Stimulated activated CD4-positive, alpha-beta T cell treated with anti-CD3 and anti-CD28 coated beads, Interleukin-12 subunit alpha, Interleukin-12 subunit beta, amount 100 ng/mL, for 24 hours (primary cell): ENCODE measurements at places on chromosomes 13 and 19.

DNA sequence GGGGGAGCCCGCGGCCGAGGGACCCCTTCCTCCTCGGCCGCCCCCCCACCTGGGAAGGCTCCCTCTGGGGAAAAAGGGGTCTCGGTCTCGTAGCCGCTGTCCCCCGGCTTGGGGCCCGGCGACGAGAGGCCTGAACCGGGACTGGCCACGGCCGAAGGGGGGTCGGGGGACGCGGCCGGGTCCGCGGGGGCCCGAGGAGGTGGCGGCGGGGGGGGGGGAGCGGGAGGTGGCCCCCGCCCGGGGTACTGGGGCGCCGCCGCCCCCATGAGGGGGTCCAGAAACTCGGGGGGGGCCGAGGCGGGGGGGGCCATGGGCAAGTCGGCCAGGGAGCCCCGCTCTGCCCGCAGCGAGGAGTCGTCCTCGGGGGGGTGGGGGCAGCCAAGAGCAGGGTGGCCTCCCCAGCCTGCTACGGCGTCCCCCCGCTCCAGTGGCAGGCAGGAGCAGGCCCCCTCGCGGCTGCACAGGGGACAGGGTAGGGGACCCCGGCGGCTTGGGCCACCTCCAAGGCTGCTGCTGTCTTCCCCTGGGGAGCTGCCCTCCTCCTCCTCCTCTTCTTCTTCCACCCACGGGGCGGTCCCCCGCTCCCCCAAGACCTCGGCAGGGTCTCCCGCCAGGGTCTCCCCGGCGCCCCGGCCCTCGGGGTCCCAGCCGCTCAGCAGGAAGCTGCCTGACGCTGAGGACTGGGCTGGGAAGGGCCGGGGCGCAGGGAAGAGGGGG, 12.9 kb downstream of the LMTK3 start:
- DNase-seq = no peak

GRCh38 chr13:29507356-29507755, 88.1 kb downstream of the SLC7A1 start:
- no peak for DNase-seq

GRCh38 chr13:75760131-75761021, 124.2 kb downstream of the LMO7 start:
- no peak for DNase-seq

DNA sequence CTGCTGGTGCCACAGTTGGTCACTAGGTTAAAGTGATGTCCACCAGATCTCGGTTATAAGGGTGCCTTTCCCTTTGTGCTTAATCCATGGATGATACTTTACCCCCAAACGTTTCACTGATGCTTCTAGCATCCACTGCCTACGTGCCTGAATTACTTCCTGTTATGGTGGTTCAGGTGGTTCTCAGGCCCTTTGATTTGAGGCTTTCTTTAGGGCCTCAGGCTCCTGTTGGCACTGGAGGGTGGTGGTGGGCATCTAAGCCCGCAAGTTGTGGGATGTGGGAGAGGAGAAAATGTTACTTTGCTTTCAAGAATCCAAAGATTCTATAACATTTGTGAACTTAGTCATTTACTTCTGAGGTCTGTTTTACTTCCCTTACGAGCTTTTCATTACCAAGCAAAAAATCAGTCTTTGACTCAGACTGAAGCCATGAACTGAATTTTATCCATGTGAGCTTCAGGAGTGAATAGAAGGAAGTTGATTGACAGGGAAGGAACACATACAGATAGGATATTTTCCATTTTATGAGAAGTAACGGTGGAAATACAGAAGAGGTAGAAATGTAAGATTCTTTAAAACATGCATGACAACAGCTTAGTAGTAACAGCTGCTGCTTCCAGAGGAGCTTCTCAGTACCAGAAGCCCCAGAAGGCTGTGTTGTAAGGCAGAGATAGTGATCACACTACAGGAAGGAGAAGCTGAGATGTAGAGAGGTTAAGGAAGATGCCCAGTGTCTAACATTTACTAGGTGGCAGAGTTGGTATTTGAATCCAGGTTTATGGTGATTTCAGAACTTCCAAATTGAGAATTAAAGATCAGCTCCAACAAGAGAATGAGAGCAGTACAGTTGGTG, 65.0 kb downstream of the ARHGEF7 start:
- no peak for DNase-seq

DNA sequence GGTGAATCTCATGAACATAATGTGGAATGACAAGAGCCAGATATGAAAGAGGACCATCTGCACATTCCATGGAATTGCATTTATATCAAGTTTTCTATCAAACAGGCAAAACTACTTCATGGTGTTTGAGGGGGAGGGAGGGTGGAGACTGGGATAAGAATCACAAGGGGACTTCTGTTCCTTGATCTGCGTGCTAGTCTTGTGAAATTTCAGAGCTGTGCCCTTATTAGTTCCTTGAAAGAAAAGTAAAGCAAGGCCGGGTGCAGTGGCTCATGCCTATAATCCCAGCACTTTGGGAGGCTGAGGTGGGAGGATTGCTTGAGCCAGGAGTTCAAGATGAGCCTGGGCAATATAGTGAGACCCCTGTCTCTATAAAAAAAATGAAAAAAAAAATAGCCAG, 30.2 kb upstream of the CEBPG start:
- DNase-seq = no peak

DNA sequence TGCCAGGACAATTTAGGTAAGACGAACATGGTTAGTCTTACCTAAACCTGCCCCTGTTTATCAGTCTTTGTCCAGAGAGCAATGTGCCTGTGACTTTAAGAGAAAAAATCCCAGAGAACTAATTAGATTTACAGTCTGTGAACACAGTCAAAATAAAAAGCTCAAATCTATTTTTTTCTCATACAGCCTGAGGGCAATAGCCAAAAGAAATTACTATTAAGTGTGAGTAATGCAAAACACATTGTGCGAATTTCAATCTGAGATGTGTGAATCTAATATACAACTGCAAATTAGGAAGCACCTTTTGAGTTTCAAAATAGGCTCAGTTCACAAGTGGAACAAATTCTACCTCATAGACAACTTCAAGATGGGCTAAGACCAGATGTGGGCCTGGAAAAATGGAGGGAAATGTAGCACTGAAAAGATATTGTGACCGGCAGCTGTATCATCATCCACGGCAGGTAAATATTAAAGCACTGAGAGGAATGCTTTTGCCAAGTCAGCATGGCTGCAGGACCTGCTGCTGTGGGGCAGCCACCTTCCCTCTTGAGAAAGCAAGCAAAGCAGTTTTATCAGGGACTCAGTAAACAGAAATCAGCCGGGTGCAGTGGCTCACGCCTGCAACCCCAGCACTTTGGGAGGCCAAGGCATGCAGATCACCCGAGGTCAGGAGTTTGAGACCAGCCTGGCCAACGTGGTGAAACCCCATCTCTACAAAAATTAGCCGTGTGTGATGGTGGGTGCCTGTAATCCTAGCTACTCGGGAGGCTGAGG, 114.8 kb downstream of the KATNAL1 start:
- no peak for DNase-seq

DNA sequence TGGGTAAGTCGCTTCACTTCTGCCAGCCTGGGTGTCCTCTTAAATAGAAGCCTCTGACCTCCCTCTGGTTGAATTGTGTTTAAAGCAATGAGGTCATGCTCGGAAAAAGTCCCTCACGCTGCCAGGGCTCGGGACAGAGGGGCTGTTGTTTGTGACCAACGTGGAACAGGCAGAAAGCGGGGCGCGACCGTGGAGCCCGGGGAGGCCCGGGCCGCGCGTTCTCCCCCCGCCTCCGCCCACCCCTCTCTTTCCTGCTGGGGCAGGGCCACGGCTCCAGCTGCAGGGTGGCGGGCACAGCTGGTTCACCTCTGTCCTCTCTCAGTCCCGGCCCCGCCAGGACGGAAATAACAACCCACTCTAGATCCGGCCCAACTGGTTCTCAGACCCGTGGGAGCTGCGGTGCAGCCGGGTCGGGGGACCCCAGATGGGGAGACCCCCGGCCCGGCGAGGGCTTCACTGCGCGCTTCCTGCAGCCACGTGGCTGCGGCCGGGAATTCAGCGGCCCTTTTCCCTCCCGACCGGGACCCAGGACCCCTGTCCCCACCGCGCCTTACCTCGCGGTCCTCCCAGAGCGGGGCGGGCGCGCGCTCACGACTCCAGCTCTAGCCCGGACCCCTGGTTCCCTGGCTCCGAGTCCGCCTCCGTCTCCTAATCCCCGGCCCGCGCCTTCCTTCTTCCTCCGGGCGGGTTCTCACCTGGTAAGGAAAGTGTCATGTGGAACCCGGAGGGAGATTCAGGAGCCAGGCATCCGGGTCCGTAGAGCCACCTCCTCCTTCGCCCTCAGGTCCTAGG, 1.9 kb downstream of the CDC42EP5 start:
- no peak for DNase-seq

DNA sequence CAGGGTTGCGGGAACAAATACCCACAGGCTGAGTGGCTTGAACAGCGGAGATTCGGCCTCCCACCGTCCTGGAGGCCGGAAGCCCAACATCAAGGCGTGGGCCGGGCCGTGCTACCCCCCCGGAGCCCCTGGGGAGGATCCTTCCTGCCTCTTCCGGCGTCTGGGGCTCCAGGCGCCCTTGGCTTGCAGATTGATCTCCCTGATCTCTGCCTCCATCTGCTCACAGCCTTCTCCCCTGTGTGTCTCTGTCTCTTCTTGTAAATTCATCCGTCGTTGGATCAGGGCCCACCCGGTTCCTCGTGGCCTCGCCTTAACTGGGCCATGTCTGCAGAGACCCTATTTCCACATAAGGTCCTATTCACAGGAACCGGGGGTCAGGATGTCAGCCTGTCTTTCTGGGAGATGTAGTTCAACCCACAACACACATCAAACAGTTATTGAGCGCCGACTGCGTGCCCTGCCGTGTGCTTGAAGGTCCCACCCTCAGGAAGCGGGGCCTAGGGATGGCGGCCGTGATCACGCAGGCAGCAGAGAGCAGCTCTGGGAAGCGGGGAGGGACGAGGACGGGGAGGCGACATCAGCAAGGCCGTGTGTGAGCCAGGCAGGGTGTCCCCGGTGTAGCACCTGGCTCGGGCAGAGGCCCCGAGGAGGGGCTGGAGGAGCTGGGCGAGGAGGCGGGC, 21.3 kb downstream of the HCN2 start:
- peak; percentile 49 for DNase-seq

GRCh38 chr13:78816154-78816553, 157.2 kb upstream of the OBI1 start:
- DNase-seq = no peak

GRCh38 chr19:3612901-3613741, 6.4 kb upstream of the TBXA2R start:
- no peak for DNase-seq

GRCh38 chr19:47057328-47057727, 8.9 kb upstream of the TMEM160 start:
- DNase-seq = no peak

- DNase-seq = no peak
These were observed 49.1 kb upstream of the EHD2 start for GRCh38 chr19:47663911-47664771.

DNA sequence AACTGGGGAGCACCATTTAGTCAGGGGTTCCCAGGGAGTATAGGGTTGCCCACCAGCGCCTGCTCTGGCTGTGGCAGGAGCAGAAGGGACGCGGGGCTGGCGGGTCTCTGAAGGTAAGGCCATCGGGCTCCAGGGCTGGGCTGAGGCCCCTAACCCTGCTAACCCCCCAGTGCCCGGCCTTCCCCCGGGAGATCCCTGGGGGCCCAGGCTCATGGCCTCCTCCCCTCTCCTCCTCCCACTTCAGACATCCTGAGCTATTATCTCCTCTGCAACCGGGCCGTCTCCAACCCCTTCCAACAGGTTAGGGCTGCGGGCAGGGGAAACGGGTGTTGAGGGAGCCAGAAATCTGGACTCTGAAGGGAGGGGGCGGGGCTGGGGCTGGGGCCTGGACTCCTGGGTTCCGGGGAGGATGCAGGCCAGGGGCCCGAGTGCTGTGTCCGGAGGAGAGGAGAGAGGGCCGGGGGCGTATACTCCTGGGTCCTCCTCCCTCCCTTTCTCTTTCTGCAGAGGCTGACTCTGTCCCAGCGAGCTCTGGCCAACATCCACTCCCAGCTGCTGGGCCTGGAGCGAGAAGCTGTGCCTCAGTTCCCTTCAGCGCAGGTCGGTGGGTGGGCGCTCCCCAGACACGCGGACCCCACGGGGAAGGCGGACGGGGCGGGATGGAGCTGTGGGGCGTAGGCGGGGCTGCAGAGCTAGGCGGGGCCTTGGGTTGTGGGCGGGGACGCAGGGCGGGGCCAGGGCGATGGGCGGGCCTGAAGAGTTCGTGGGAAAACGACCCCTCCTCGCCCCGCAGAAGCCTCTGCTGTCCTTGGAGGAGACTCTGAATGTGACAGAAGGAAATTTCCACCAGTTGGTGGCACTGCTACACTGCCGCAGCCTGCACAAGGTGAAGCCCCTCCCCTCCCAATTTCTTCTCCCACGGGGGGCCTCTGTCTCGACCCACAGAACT, 15.3 kb downstream of the TTYH1 start:
- DNase-seq = no peak

DNA sequence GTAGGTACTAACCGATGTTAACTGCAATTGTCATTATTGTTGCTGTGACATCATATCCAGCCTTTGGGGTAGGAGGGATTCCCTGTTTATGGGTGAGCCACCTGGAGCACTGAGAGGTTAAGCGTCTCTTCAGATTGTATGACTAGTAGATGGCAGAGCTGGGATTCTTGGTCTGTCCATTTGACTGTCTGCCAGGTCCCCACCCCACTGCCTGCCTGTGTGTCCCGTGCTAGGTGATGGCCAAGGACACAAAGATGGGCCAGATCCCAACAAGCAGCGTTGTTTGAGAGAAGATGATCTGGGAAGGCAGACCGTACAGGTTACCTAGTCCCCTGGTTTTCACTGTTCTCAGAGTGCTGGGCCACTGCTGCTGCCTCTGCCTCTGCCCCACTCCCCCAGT, 16.6 kb downstream of the PPP2R1A start:
- DNase-seq = no peak

GRCh38 chr19:597406-598315, 8.0 kb downstream of the HCN2 start:
- no peak for DNase-seq

- no peak for DNase-seq
These were observed 9.9 kb downstream of the STOML3 start for GRCh38 chr13:38980750-38981078.

- no peak for DNase-seq
These were observed 250.0 kb downstream of the RGCC start for GRCh38 chr13:41707194-41707821.

GRCh38 chr13:54092686-54093085, 1064.1 kb downstream of the OLFM4 start:
- no peak for DNase-seq

GRCh38 chr19:8111376-8111775, 38.0 kb downstream of the FBN3 start:
- DNase-seq = no peak

- no peak for DNase-seq
These were observed 95.9 kb downstream of the AKAP11 start for GRCh38 chr13:42367831-42368230.

GRCh38 chr19:4439243-4439642, 18.4 kb downstream of the UBXN6 start:
- DNase-seq = no peak

DNA sequence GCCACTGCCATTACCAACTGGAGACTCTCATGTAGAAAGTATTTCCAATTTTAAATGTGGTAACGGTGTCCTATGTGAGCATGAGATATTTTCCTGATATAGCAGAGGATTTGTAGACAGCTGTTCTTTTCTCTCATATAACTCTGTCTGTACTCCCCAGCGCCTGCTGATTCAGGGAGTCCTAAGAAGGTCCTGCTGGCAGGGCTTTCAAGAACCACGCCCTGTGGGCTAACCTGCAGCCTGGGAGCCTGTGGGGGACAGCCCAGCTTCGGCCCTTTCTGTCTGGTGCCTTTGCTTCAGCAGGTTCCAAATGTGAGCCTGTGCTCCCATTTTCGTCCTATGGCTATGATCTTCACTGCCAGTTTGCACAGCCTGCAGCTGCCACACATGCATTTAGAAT, 316.8 kb downstream of the ATP8A2 start:
- no peak for DNase-seq
